Esophagus squamous epithelium (tissue), 5 donors: ENCODE measurements at places on chromosomes 5 and 9.

DNA sequence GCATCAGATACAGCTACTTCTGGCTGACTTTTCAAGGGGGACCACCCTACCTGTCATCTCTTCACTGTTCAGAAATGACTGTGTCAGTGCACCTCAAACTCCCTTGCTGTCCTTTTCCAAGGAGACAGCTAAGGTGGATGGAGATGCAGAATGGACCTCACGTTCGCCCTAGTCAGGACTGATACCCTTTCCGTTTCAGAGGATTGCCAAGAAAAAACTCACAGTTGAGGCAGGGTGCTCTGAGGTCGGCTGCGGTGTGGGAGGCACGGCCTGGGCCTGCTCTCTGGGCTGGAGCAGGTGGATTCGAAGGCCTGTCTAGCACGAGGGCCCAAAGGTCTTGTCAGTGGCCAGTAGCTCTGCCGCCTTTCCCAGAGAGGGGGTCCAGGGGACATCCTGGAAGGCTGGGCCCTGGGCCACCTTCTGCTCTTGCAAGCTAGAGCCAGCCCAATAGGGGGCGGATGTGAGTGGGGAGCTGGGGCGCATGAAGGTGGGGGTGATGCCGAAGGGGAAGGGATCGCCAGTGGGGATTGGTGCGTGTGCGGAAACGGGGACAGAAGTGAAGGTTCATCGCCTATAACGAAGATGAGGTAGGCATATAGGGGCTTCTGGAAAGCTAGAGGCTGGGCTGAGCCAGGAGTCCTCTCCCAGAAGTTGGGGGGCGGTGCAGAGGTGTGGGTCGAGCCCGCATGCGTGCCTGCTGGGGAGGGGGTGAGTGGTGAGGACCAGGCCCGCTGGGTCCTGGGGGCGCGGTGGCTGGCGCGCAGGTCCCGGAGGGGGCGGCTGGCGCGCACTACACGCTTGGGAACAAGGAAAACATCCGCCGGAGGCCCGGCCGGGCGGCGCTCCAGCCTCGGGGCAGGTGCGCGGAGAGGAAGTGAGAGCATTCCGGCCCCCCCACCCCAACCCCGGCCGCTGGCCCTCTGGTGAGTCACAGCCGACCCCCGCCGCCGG, 2.5 kb upstream of the MSMP start:
- no peak for DNase-seq

DNA sequence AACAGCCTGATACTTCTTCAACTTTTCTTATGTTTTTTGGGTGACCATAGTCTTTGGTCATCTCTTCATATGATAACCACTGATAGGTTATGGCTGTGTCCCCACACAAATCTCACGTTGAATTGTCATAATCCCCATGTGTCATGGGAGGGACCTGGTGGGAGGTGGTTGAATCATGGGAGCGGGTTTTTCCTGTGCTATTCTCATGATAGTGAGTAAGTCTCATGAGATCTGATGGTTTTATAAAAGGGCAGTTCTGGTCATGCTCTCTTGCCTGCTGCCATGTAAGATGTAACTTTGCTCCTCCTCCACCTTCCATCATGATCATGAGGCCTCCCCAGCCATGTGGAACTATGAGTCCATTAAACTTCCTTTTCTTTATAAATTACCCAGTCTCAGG, 8.7 kb downstream of the RHOBTB3 start:
- no peak for DNase-seq

DNA sequence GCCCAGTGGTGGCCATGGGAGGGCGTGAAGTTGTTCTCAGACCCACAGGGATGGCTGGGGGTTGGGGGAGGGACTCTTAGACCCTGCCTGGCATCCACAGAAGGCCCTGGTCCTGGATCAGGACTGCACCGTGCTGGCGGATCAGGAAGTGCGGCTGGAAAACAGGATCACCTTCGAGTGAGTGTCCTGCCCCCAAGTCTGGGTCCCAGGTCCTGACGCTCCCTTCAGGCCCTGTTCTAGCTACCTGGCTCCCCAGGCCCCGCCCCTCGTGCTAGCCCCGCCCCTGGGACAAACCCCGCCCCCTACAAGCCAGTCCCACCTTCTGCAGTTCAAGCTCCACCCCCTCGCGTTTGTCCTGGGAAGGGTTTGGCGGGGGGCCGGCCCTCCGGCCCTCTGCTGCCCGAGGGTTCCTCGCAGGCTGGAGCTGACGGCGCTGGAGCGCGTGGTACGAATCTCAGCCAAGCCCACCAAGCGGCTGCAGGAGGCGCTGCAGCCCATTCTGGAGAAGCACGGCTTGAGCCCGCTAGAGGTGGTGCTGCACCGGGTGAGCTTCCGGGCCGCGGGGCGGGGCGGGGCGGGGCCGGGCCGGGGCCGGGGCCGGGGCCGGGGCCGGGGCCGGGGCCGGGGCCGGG, 12.9 kb downstream of the RGS14 start:
- no peak for DNase-seq

DNA sequence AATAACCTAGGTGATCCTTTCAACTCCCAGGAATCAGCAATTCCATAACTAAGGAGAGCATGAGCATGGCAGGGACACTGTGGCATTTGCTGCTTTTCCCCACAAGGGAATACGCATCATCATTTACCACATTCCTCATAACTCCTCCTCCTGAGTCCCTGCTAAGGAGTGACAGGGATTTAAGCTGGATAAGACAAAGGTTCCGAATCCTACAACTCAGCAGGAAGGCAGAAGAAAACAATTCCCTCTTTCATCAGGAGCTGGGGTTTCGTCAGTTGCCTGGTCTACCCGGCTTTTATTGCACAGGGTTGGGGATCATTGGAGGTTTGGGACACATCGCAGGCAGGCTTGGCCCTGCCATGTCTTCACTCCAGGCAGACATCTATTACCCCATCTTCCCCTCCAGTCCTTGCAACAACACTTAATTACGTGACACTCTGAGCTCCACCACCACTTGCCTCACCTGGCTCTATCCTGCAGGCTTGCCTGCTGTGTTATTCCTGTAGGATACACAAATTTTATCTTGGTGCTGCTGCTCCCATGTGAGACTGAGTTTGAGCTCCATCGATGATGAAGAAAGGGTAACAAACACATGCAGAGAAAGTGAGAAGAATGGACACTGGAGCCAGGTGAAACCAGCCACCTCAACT, 563.0 kb upstream of the KLF4 start:
- DNase-seq: no peak
